ENCODE measurements at places on chromosomes 4 and X. TPM values are rescaled to one million over a fixed set of nuclear protein-coding genes. Genes with fewer than 3 reads are reported as not detected.

SHROOM4 gene
- polyA plus RNA-seq, result not detected

MAML3 gene
- polyA plus RNA-seq, result 0.36 TPM

GRCh38 chr4:52376132-52376704, 282.9 kb downstream of the USP46 start:
- peak; percentile 33 for DNase-seq
- H3K4me1 ChIP-seq, result no peaks in the 10 kb centered on the region
- no peaks in the 10 kb centered on the region for H3K36me3 ChIP-seq
- H3K27me3 ChIP-seq, result no peaks in the 10 kb centered on the region
- H3K27ac ChIP-seq, result no peak overlapping the region
- H3K4me3 ChIP-seq, result no peak overlapping the region

KLB gene
- polyA plus RNA-seq, result not detected

GPR78 gene
- 0.08 TPM for polyA plus RNA-seq

NALF2 gene
- not detected for polyA plus RNA-seq

DNA sequence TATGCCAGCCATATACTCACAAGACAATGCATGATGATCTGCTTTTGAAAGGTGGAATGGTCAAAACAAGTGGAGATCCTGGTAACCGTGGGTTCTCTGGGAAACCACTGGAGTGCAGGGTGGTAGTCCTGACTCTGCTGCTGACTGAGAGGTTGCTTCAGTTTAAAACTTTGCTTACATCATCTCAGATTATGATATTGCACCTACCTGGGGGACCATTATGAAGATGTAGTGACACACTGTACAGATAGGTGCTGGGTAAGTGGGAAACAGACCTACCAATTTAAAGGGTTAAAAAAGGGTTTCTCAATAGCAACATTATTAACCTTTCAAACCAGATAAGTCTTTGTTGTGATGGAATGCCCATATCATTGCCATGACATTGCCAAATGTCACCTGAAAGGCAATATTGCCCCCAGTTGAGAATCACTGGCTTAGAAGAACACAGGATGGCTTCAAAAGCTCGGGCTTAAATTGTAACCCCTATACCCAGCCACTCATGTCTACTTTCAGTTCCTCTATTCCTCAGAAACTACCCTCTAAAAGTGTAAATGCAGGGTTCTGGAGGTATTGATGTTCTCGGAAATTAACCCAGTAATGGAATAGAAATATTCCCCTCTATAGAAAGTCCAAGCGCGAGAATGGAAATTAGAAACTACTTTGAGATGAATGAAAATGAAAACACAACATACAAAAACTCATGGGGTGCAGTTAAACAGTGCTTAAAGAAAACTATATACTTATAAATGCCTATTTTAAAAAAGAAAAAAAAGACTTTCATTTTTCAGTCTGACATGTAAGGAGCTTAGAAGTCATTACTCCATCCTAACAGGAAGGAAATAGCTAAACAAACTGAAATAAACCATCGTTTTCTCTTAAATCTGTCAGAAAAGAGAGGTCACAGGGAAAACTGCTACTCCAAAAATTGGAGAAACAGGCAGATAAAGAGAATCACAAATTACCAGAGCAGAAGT, 65.8 kb downstream of the ARHGEF6 start:
- no peak overlapping the region for H3K4me3 ChIP-seq
- H3K27ac ChIP-seq, result no peak overlapping the region
- H3K27me3 ChIP-seq, result no peaks in the 10 kb centered on the region
- H3K36me3 ChIP-seq, result no peaks in the 10 kb centered on the region
- DNase-seq, result no peak
- H3K4me1 ChIP-seq, result peaks cover 3% of the 10 kb centered on the region

GRCh38 chrX:5082705-5083104, 1146.0 kb downstream of the NLGN4X start:
- no peaks in the 10 kb centered on the region for H3K36me3 ChIP-seq
- DNase-seq, result no peak
- H3K27ac ChIP-seq, result no peak overlapping the region
- H3K4me3 ChIP-seq, result no peak overlapping the region
- H3K4me1 ChIP-seq, result no peaks in the 10 kb centered on the region

DNA sequence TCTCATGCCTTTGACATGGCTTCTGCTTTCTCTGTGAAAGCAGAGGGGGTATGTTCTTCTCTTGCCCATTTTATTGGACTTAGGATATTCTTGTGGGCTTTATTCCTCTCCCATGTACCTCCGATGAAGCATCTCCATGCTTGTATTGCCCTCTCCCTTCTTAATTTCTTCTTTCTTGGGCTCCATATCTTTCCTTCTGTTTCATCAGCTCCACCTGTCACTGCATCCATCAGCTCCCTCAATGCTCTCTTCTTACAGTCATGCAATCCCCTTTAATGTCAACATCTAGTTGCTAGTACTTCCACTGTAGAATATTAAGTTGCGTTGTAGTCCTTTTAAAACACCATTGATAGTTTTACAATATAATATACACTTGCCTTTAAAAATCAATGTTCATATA, 257.6 kb downstream of the GPAT3 start:
- no peak for DNase-seq
- H3K4me1 ChIP-seq, result no peaks in the 10 kb centered on the region
- no peaks in the 10 kb centered on the region for H3K36me3 ChIP-seq
- H3K27ac ChIP-seq, result no peak overlapping the region
- no peak overlapping the region for H3K4me3 ChIP-seq

EGFL6 gene
- polyA plus RNA-seq, result not detected

CD40LG gene
- not detected for polyA plus RNA-seq

FHDC1 gene
- 0.03 TPM for polyA plus RNA-seq
